ENCODE measurements at places on chromosomes 1 and 21.

- DNase-seq = no peak
Measured at GRCh38 chr1:221097479-221098281, 218.4 kb downstream of the HLX start.

DNA sequence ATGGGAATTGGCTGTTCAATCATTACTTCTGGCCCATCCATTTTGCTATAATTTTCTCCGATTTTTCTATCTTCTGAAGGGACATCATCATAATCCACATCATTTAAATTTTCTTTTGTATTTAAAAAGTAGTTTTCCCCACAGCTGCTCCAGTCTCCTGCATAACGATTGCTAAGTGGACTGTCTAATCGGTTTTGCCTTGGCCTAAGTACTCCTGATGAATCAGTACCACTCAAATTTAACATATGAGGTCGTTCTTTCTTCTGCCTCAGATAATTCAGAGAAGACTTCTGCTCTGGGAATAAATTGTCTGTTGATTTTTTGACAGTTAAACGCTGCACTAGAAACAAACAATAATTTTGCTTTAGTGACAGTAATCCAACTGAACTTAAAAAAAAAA, 41.9 kb downstream of the SYDE2 start:
- no peak for DNase-seq

DNA sequence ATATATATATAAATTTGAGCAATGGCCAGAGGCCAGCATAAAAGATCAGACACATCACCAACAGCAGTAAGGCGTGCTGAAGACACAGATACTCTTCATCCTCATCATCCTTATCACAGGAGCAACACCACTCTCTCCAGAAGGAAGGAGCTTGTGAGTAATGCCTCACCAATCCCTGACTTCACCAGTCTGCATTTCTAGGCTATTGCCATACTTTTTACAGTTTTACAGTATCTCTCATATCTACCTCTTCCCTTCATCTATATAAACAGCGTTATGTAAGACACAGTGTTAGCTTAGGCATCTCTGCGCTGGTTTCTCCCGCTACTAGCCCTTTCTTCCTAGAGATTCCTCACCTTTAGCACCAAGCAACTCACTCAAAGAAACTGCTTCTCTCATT, 2.4 kb upstream of the ABL2 start:
- no peak for DNase-seq

DNA sequence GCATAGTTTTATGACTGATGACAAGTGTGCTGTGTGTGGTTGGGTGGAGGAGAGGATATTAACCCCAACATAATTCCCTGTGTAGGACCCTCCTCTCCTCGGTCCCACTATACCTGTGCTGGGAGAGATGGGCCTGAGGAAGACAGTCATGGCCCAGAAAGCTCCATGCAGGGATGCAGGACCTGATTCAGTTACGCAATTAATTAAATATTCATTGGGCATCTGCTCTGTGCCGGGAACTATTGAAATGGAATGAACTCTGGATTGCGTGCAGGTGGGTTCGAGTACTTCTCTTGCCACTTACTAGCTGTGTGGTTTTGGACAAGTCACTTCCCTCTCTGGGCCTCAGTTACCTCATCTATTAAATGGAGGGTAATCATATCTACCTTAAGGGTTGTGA, 74.6 kb downstream of the CD247 start:
- no peak for DNase-seq
